ENCODE measurements at places on chromosomes 4 and X. TPM values are rescaled to one million over a fixed set of nuclear protein-coding genes. Genes with fewer than 3 reads are reported as not detected.

GRCh38 chr4:123398853-123399626, 2.4 kb downstream of the SPRY1 start:
- no peak for DNase-seq

DNA sequence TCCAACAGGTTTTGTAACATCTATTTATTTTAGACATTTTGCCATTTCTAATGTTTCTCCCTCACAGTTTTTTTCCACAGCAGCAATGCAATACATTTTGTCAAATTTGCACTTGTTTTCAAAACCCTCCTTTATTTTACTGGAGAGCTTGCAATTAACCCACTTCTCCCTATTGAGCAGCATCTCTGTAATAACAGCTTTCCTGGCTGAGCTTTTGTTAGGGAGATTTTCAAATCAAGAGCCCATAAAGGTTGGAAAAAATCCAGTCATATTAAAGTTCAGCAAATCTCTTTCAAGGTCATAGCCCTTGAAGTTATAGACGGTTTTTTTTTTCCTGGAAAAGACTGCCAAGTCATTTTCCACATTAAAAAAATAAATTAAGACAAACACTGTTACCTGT, 450.6 kb upstream of the TENM3 start:
- DNase-seq, result no peak

DNA sequence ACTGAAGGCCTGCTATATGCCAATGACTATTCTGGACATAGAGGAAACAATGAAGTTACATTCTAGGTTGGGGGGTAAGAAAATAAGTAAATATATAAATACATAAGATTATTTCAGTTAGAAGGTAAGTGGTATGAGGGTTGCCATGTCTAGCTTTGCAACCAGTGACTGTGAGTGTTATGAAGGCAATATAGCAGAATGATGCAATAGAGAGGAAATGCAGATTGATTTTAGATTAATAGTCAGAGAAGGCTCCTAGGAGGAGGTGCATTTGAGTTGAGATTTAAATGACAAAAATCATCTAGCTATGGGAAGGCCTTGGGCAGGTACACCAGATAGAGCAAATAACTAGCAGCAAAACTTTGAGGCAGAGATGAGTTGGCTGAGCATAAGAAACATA, 243.2 kb downstream of the FBXO8 start:
- no peak for DNase-seq

GRCh38 chrX:49137492-49137891, 14.0 kb upstream of the GPKOW start:
- no peak for DNase-seq

GRCh38 chr4:153409924-153410501, 56.1 kb upstream of the TMEM131L start:
- no peak for DNase-seq

DNA sequence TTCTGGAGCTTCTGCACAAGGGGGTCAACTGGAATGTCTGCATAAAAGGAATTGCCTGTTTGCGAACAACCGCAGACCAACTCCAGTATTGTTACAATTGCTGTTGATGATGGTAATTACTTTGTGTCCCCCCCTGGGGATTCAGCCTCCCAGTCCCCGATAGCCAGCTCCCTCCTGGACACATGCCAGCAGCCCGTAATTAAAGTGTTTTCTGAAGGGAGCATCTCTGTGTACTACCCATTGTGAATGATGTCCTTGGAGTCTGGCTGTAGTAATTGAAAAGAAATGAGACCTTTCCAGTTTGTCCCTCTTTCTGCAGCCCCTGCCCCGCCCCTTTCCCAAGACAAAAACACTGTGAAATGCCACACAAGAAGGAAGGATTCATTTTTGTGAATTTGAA, 377.1 kb upstream of the LCORL start:
- DNase-seq, result no peak

GRCh38 chrX:41452565-41453356, 5.6 kb downstream of the NYX start:
- DNase-seq, result no peak

- DNase-seq, result peak; percentile 5
Measured at GRCh38 chr4:72846280-72847111, 223.0 kb downstream of the COX18 start.

- no peak for DNase-seq
Measured at GRCh38 chr4:17090063-17090462, 191.6 kb upstream of the LDB2 start.

GRCh38 chr4:2276581-2277325, 14.8 kb upstream of the MXD4 start:
- DNase-seq, result no peak

DNA sequence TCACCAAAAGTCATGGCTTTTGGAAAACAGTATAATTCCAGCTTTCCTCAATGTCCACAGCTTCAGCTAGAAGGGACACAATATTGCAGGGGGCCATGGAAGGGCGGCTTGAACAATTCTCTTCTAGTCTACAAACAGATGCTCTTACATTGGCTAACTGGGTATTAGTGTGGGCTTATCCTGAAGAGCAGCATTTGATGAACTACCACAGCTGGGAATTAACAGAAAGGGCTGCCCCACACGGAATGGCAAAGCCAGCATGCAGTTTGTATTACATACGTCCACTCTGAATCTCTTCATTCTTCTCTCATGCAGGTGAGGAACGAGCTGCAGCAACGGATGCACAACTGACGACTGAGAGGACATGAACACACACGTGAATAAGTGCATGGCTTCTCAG, 13.0 kb upstream of the PDCL2 start:
- DNase-seq, result no peak

The SORBS2 gene
- total RNA-seq, result 23.8 TPM

The FAT1 gene
- 83.1 TPM for total RNA-seq

The FAM200B gene
- total RNA-seq, result 57.2 TPM

The NDNF gene
- 0.35 TPM for total RNA-seq

The CNOT6L gene
- total RNA-seq, result 14.3 TPM
